ENCODE measurements at places on chromosomes 6 and 20.

- no peak for DNase-seq
These were observed 16.8 kb upstream of the TAAR1 start for GRCh38 chr6:132675749-132676148.

DNA sequence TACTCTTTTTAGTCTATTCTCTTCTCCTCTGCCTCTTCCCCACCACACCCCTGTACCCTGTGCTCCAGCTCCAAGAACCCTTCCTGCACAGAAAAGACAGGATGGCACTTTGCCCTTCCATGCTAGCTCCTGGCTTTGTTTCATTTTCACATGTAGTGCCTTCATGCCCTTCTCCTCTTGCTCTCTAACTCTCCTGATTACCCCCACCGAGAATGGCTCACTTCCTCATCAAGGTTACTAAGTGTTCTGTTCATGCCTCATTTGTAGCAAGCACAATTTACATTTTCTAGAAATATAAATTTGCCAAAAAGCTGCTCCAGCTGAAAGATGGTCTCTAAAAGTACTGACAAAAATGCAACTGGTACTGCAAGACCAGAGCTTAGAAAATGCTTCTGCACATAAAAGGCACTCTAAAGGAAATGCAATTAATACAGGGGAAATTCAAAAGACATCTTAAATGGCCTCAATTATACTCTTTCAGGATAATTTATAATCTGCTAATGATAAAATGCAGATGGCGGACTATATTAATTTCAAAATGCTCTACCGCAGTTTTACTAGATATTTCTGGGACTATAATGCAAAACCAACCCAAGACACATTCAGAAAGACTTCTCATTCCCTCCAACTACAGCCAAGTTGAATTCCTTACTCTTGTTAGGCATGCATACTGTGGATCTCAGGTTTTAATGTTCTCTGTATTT, 570.2 kb downstream of the PRKN start:
- DNase-seq, result no peak

- no peak for DNase-seq
These were observed 723.7 kb downstream of the COL12A1 start for GRCh38 chr6:74482180-74482579.

GRCh38 chr6:5634525-5634924, 372.2 kb downstream of the NRN1 start:
- DNase-seq, result peak; percentile 27

- peak; percentile 98 for DNase-seq
These were observed 287.6 kb downstream of the ESR1 start for GRCh38 chr6:152094992-152095592.

- no peak for DNase-seq
These were observed 290.1 kb upstream of the PRDM1 start for GRCh38 chr6:105795913-105796517.

- DNase-seq, result no peak
These were observed 45.4 kb upstream of the AIG1 start for GRCh38 chr6:143015300-143015706.

GRCh38 chr6:44151348-44152108, 7.1 kb upstream of the CAPN11 start:
- peak; percentile 67 for DNase-seq

DNA sequence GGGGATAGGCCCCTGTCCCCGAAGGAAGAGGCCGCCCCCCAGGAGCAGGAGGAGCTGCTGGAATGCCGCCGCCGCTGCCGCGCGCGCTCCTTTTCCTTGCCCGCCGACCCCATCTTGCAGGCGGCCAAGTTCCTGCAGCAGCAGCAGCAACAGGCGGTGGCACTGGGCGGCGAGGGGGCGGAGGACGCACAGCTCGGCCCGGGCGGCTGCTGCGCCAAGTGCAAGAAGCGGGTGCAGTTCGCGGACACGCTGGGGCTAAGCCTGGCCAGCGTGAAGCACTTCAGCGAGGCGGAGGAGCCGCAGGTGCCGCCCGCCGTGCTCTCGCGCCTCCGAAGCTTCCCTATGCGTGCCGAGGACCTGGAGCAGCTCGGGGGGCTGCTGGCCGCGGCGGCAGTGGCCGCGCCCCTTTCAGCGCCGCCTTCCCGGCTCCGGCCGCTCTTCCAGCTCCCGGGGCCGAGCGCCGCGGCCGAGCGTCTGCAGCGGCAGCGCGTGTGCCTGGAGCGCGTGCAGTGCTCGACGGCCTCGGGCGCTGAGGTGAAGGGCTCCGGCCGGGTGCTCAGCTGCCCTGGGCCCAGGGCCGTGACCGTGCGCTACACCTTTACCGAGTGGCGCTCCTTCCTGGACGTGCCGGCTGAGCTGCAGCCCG, 630 bp downstream of the PPP1R3G start:
- DNase-seq, result peak; percentile 48

DNA sequence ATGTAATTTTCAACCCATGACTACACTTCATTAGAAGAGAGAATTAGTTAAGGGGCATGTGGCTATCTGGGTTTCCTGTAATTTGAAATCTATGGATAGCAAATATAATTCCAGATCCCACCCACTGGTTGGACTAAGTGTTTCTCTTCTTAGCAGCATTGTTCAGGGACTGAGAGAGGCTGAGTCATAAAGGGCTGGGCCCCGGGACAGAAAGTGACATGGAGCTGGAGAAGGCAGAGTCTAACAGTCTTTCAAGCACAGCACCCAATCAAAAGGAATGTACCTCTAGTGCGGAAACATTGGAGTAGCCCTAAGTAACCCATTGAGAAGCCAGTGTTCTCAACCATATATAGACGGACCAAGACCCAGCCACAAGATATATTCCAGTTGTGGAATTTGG, 363.9 kb downstream of the DHX35 start:
- no peak for DNase-seq

GRCh38 chr6:161636882-161637430, 363.1 kb upstream of the AGPAT4 start:
- DNase-seq, result no peak

- no peak for DNase-seq
These were observed 165.0 kb downstream of the PDE7B start for GRCh38 chr6:136016228-136017225.

DNA sequence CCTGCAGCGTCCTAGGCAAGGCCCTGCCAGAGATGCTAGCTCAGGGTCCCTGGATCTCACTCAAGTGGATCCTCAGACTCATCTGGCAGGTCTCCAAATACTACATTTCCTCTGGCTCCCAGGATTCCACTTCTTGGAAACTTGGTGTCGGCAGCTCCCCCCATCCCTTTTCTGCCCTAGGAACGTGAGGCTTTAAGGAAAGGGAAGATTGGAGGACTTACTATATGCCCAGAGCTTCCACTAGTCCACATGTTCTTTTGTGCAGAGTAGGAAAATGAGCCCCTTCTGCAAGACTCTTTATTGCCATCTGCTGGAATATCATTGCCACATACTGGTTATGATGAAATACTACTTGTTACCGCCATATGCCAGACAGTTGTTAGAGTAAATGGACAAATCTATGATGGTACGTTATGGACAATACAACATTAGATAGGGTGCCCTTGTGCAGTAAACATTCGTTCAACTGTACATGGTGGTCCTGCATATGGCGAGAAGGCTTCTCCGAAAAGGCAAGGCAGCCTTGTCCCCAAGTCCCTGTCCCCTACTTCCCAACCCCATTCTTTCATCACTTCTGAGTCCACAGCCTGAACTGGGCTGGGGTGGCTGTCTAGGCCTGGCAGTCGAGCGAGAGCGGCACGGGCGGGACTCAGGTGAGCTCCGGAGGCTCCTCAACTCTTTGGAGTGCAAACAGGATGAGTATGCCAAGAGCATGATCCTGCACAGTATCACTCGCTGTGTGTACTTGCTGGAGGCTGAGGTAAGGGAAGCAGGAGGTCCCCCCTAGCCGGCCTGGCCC, 780 bp downstream of the ARMC12 start:
- peak; percentile 93 for DNase-seq

- no peak for DNase-seq
These were observed 704.8 kb upstream of the SLC35B3 start for GRCh38 chr6:9140172-9140571.

- DNase-seq, result no peak
These were observed 27.8 kb downstream of the VAPB start for GRCh38 chr20:58416835-58417234.

GRCh38 chr20:49768204-49769047, 44.2 kb upstream of the SLC9A8 start:
- DNase-seq, result peak; percentile 99

All from fibroblast of pulmonary artery (primary cell).